Activated CD8-positive, alpha-beta memory T cell treated with anti-CD3 and anti-CD28 coated beads for 24 hours (primary cell): ENCODE measurements at places on chromosomes 2 and 18.

GRCh38 chr2:66426244-66427111 is 8.4 kb upstream of the MEIS1 start:
- no peak for DNase-seq

DNA sequence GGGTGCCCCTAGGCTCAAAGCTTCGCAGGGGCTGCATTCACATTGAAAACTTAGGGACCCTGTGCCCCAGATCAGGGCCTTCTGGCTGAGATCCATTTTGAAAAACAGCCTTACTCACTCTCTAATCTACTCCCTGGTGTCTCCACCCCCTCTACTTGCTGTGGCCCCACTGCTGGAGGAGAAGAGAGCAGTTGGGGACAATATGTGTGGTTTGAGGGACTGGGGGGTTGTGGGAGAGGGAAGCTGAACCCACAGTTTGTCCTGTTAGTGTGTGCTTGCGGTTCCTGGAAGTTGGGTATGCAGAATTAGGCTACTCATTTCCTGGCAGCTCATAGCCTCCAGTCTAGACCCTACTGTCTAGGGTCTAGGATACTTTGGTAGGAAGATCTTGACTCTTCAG is 211.4 kb downstream of the PRKCE start:
- DNase-seq = no peak

GRCh38 chr2:74979844-74980243 is 21.4 kb downstream of the POLE4 start:
- DNase-seq = no peak

DNA sequence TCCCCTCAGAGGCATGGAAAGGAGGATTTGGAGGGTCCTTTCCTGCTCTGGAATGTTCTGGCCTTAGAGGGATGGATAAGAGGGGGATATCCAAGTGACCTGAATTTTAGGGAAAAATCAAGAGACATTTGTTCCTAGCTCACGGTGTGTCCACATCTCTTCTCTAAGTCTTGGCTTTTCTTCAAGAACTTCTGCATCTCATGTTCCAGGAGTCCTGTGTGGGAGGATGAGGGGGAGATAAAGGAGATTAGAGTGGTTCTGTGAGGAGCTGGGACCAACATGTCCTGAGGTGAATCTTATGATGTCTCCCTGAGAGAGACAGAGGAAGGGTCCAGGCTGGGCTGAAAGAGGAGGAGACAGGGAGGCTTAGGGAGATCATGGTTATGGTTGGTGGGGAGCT is 11.7 kb downstream of the EMX1 start:
- DNase-seq = no peak

- no peak for DNase-seq
Measured at GRCh38 chr2:98488252-98488651, 43.6 kb downstream of the INPP4A start.

GRCh38 chr2:115560666-115561065 is 1118.2 kb downstream of the DPP10 start:
- DNase-seq = no peak

DNA sequence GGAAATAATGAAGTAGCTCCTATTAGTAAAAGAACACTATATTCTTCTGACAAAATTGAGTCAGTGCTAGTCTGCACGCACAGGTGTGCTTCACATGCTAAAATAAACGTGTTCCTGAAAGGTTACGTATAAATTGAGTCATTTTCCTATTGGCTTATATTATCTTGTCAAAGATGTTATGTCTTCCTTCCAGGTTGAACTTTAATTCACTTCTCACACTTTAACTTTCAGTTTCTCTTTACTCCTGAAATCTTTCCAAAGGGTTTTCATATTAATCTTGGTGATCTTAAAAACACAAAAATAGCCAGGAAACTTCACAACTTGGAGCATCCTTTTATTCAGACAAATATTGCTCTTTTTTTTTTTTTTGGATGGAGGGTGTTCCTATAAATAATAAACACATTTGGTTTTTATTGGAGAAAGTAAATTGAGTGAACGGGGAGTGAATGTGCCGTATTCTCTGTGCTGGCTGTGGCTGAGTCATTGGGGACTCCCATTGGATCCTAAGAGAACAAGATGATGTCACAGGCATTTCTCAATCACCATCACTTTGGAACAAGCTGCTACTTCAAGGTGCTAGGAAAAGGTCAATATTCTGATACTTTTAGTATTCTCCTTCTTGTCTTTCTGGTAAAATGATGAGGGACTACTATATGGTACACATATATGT is 150.2 kb upstream of the SPATS2L start:
- DNase-seq = no peak

GRCh38 chr18:8978394-8978793 is 124.1 kb upstream of the NDUFV2 start:
- DNase-seq = no peak

- no peak for DNase-seq
Measured at GRCh38 chr18:12088096-12088495, 5.5 kb upstream of the ANKRD62 start.

- no peak for DNase-seq
Measured at GRCh38 chr18:79823120-79823519, 25.4 kb downstream of the KCNG2 start.

DNA sequence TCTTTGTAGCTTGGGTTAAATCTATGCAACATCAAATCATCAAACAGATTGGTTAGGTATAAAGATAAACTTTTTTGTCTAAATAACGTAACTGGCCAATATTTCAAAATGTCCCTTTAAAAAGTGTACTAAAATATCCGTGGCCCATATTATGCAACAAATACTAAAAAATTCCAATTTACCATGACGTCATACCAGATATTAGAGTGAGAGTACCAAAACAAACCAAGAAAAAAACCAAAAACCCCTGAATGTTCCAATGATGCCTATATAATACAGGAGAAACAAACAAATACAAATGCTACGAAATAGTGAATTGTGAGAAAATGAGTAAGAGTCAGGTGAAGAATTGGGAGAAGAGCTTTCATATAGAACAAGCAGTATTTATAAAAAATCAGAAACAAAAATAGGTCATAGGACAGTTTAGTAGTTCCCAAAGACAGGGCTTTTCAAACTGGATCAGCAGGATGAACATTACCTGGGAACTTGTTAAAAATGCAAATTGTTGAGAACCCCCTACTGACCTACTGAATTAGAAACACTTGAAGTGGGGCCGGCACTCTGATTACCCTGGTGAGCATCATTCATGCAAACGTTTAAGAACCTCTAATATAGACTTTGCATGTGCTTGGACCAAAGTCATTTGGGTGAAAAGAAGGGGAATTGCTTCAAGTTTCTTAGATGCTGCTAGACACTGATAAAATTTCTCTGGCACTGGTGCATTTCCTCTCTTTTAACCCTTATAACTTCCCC is 753.7 kb downstream of the DSC3 start:
- no peak for DNase-seq

GRCh38 chr2:73356097-73356496 is 29.5 kb upstream of the ALMS1 start:
- DNase-seq = no peak

DNA sequence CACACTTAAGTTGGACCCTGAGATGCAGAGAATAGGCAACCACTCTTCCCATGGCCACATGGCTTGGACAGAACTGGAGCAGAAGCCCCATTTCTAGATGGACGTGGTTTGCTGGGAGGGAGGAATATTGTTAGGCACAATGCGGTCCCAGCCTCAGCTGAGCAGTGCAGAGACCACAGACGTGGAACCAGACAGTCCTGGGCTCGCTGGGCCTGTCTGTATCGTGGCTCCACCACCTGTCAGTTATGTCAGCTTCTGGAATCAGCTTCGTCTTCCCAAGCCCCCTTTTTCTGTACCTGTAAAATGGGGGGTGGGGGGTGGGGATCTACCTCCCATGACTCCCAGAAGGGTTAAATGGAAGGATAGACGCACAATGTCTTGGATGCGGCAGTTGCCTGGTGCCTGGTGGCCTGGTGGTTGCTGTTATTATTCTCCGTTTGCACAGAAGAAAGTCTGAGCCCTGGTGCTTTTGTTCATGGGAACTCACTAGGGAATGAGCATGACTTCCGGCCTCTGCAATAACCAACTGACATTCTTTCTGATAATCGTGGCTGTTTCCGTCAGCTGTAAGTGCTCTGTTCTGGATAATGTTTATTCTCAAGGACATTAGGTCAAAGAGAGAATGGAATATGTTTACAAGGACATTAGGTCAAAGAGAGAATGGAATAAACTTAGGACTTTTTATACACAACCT is 31.4 kb downstream of the COLEC11 start:
- no peak for DNase-seq

DNA sequence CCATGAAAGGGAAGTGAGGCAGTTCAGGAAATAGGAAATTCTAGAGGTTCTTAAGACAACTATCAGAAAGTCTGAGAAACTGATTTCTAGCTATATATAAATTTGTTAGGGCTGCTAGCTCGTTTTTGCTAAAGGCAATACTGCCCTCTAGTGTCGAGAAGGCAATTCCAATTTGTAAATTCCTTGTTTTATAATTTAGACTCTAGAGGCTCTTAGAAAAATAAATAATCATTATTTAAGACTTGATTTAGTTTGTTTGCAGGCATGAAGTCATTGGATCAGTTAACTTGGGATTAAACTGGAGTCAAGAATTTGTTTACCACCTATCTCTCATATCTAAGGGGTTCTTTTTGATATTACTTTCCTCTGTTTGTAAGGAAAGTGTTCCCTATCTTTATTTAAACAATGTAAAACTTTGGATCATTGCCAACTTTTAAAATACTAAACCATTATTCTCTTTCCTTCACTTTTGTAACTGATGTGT is 66.2 kb downstream of the ACVR2A start:
- DNase-seq = no peak

DNA sequence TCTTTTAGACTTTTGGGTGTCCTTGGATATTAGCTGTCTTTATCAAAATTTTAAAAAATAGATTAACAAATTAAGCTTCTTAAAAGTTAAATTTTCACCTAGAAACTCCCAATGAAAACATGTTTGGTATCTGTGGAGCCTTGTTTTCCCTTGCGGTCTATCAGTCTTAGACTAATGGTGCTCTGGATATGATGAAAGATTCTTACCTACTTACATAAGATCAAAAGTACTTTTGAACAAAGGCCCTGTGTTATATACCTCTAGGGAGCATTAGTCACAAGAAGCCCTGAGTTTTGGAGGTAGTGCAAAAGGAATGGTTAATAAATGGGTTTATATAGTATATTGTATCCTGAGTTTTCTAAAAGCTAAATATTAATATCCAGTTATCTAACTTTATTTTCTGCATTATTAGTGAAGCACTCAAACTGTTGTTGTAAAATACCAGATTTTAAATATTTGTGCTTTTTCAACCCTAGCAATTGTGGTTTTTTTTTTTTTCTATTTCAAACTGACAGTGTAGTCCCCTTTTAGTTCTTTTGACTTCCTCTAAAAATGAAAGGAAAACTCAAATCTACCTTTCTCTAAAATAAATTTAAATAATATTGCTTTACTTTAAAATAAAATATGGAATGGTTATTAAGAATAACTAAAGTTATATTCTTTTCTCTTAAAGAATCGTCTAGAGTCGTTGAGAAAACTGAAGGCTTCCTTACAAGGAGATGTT is 18.1 kb downstream of the NDC80 start:
- no peak for DNase-seq

- no peak for DNase-seq
Measured at GRCh38 chr2:60644951-60645350, 91.5 kb upstream of the BCL11A start.

DNA sequence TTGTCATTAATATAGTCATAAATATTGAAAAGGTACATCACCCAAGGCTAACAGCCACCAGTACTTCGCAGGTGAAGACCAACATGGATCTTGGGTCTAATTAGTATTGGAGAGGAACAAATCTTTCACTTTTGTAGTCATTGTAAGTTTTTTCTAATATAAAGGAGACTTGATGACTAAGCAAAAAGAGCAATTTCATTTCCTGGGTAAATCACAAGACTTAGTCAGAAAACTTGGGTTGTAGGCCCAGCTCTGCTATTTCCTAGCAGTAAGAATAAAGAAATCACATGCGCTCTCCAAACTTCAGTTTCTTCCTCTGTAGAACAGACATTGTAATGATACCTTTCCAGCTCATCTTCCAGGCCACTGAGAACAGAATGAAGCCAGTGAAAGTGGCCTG is 40.9 kb downstream of the NRP2 start:
- no peak for DNase-seq

- DNase-seq = no peak
Measured at GRCh38 chr2:24203029-24203786, 28.4 kb downstream of the FAM228A start.

GRCh38 chr18:34796035-34796657 is 86.0 kb downstream of the DTNA start:
- no peak for DNase-seq
